ENCODE measurements at places on chromosomes 3 and 15. TPM values are rescaled to one million over a fixed set of nuclear protein-coding genes. Genes with fewer than 3 reads are reported as not detected.

ADIPOQ gene
- total RNA-seq, result not detected

DNA sequence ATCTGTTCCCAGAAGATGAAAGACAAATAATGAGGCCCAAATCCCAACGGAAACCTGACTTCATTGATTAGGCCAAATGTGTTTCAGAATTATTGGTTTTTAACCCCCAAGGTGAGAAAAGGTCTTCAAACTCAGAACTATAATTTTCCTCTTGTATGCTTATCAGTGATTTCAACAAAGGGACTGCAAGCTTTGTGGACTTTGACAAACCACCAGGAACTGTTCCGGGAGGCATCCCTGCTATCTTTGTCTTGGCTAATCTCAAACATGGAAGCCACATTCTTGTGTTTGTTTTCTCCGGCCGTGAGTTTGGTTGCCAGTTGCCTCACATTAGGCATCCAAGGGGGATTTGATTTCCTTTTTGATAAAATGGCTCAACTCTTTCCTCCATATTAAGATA, 19.5 kb downstream of the ARHGEF3 start:
- no peak for DNase-seq

GJD2 gene
- not detected for total RNA-seq

GTPBP8 gene
- total RNA-seq, result 25.8 TPM

- peak; percentile 43 for DNase-seq
Measured at GRCh38 chr3:72336821-72337479, 511.3 kb downstream of the SHQ1 start.

- no peak for DNase-seq
Measured at GRCh38 chr3:177057768-177058167, 139.5 kb downstream of the TBL1XR1 start.

- DNase-seq, result no peak
Measured at GRCh38 chr3:126397610-126398422, 3.1 kb downstream of the CFAP100 start.
